Eye (tissue), 1 donor: ENCODE measurements at places on chromosomes 3 and 15.

DNA sequence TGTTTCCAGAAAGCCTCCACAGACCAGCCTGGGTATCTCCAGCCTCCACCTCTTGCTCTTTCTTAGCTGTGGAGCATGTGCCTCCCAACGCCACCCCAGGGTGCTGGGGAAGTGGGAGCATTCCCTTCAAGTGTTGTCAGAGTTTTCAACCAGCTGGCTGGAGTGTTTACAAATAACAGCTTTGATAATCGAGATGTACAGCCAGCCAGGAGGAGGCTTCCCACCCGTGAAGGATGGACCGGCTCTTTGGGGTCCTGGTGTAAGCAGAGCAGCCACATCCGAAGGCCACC, 8.5 kb upstream of the OXTR start:
- DNase-seq = no peak

DNA sequence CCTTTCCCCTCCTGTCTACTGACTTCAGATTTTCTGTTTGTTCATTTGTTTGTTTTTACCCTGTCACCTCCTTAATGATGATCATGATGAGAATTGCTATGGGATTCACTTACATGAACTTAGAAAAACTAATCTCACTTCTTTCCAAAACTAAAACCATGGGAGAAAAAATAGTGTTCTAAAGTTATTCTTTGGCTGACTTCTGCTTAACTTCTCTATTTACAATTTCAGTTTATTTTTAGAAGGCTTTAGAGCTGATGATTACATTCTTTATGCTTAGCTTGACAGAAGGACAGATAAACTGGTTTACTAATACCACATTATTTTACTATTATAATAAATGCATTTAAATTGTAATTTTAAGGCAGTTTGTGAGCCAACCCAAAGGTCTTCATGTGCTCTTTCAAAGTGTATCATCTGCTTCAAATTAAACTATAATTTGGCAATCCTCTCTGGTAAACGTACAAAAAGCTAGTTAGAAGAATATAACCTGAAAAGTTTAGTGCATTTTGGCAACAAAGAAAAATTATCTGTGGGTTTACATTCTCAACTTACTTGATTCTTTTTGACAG, 676.8 kb upstream of the UBE2E2 start:
- no peak for DNase-seq

DNA sequence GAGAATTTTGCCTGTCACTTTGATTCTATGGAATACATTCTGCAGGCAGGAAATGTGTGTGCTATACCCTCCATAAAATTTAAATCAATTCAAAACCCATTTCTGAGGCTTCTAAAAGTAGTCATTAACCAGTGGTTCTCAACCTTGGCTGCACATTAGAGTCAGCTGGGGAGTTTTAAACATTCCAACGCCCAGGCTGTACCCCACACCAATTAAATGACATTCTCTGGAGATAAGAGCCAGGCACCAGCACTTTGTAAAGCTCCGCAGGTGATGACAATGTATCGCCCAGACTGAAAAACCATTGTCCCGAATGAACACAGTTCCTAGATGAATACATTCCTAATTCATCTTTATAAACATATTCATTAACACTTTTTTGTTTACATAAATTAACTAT, 110.6 kb upstream of the MB21D2 start:
- no peak for DNase-seq

DNA sequence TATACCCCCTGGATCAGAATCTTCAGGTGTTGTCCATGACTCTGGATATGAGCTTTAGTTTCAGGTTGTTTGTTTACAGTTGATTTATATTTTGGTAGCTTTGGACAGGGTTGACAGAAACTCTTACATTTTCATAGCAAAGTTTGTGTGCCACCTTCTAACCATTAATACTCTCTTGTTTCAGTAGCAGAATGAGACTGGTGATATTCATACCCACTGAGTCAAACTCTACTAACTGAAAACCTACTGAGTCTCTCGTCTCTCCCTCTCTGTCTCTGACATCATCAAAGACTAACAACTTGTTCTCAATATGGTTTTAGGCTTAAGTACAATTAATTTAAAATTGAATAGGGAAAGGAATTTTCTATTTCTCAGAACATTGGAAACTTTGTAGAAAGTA, 282.3 kb downstream of the CNTN6 start:
- DNase-seq = no peak

DNA sequence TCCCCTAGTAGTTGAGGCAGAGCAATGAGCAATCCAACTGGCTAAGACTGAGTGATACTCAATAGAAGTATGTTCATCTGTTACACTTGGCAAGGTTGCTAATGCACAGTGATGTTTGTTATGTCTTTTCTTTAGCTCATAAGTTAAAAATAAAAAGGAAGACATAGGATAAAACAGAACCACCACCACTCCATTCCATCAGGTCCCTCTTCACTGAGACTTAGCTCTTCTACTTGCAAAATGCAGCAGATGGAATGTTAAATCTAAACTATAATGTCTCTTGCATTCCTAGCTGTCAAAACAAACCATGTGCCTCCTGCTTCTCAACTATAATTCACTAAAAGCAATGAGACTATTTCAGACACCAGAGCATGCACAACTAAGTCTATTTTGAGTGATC, 265.6 kb upstream of the UBE2E2 start:
- no peak for DNase-seq

DNA sequence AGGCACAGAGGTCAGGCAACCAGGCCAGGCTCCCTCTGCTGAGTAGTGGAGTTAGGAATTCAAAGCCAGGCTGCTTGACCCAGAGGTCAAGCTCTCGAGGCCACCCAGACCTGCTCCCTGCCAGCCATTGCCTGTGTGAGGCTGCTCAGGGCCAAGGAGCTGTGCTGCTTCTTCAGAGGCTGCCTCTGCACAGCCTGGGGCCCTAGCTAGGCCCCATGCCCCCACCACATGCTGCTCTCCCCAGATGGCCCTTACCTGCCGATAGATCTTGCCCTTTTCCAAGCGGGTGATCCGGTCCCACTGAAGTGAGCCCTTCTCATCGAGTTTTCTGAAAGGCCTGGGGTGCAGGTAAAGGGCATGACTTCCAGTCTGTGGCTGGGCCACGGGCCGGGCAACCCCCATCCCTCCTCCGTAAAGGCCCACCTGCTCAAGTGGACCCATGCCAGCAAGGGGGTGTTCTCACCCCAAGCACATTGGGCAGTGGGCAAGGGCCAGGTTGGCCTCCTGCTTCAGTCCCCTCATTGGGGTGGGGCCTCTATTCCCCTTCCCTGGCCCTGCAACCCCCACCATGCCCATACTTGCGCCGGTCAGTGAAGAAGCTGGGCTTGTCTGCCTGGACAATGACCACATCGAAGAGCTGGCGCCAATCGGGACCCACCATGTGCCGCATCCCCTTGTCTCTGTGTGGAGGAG, 6.5 kb downstream of the NT5DC2 start:
- DNase-seq = no peak

DNA sequence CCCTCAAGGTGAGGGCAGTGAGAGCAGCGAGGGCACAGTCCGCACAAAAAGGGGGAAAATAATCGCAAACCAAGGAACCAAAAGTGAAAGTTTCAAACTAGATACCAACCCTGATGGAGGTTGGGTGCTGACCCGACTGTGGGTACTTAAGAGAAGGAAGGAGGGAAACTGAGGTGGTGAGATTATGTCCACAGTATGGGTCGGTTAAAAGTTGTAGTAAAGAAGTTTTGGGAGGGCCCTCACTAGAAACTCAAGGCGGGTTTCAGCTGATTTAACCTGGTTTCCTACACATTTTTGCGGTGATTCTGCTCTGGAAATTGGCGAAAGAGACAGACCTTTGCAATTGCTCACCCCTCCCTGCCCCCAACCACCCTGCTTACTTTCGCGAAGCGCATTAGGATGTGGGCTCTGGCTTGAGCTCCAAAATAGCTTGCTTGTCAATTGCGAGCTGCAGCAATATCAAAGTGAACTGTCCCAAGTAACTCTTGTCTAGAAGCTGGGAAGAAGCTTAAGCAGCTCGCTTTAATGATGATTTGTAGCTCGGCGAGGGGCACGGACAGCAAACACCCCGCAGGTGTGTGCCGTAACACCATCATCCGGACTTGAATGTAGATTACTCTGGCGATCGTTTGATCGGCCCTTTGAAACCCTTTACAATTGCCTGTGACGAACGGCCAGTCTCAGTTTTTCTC, 15.8 kb downstream of the SOX2 start:
- peak; percentile 85 for DNase-seq

- DNase-seq = peak; percentile 35
Measured at GRCh38 chr3:3705090-3705775, 94.0 kb upstream of the LRRN1 start.

DNA sequence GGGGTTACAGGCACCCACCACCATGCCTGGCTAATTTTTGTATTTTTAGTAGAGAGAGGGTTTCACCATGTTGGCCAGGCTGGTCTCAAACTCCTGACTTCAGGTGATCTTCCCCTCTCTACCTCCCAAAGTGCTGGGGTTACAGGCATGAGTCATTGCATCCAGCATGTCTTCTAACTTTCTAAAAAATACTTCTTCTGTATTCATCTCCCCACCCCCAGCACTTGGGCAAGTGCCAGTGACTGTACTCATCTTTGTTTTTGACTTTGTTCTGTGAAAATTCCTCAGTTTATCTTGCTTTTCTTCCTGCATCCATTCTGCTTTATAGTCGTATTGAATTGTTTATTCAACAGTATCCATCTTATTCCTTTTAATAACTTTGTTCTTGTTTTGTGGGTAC, 47.6 kb downstream of the ARIH1 start:
- DNase-seq = no peak

DNA sequence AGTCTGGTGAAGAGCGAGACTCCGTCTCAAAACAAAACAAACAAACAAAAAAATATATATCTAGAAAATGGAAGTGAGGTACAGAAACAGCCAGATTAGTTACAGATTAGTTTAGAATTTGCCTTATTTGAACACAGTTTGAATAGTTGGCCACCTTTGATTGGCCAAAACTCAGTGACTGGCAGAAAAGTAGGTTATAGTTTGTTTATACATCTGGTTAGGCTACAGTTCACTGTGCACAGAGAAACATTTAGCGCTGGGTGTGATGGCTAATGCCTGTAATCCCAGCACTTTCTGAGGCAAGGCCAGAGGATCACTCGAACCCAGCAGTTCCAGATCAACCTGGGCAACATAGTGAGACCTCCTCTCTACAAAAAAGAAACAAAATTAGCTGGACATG, 51.7 kb downstream of the LDHAL6B start:
- DNase-seq = no peak

DNA sequence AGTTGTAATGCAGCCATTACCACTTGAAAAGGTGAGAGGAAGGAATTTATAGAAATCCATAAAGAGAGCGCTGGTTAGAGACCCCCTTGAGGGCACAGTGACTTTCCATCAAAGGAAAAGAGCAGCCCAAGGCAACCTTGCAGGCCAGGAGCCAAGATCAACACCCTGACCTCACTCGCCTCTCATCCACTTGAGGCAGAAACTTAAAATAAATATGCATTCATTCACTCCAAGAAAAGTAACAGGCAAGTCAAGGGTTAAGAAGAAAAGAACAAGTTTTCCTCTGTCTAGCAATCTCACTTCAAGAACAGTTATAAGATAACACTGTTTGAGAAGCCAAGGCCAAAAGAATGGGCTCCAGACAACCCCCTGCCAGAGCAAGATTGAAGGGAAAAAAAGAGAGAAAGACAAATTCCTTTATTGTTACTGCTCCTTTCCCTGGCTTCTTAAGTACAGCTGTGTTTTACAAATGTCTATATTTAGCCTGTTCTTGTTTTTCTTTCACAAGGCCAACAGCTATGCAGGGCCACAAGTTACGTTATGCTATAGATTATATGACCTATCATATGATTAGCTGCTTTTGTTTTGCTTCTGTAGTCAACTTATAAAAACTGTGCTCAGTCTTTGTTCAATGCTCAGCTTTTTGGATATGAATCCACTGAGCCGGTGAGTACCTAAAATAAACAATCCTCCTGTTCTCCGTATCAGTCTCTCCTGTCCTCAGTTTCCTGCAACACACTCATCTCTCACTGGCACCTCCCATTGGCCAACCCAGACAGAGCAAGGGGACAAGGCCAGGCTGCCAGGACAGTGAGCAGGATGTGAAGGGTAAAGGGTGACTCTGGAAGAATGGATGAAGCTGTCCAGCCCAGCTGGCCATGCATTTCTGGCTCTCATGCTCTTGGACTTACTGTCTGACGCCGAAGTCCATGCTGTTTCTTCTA, 15.8 kb upstream of the SSUH2 start:
- no peak for DNase-seq

- DNase-seq = no peak
Measured at GRCh38 chr15:79874242-79874641, 22.6 kb downstream of the MTHFS start.

- peak; percentile 87 for DNase-seq
Measured at GRCh38 chr3:9316881-9317361, 45.9 kb upstream of the THUMPD3 start.

- no peak for DNase-seq
Measured at GRCh38 chr3:19702416-19703078, 231.5 kb downstream of the EFHB start.

DNA sequence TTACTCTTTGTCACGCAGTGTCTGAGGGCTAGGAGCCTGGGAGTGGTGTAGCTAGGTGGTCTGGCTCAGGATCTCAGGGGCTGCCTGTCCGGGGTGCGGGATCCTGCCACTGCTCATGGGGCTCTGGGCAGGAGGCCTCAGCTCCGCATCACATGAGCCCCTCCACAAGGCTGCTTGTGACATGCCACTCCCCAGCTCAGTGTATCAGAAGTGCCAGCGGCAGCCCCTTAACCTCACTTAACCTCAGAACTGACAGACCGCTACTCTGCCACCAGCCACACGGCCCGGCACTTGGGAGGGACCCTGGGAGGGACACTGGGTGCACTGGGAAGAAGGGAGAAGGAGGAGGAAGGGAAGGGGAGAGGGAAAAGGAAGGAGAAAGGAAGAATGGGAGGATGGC, 87.9 kb downstream of the FBLN2 start:
- DNase-seq = no peak

DNA sequence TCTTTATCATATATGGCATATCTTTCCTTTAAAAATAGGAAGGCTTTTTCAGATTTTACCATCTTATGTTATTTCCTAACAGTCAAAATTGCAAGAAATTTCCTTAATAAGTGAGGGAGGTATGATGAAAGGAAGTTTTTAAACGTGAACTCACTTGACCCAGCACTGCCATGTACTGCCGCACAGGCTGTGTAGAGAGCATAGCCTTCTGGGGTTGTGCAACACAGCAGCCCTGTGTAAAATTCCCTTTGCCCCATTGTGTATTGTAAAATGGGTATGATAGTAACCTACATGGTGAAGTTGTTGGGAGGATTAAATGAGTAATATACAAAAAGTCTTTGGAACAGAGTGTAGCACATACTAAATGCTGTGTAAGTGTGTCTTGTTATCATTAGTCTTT, 78.6 kb downstream of the PEX5L start:
- DNase-seq = no peak

GRCh38 chr15:26702381-26702780, 70.5 kb downstream of the GABRB3 start:
- no peak for DNase-seq
